ENCODE measurements at places on chromosomes 1 and 21.

GRCh38 chr1:242199776-242200458, 201.0 kb upstream of the MAP1LC3C start:
- DNase-seq: no peak

GRCh38 chr21:46128106-46128932, 27.1 kb downstream of the FTCD start:
- no peak for DNase-seq

DNA sequence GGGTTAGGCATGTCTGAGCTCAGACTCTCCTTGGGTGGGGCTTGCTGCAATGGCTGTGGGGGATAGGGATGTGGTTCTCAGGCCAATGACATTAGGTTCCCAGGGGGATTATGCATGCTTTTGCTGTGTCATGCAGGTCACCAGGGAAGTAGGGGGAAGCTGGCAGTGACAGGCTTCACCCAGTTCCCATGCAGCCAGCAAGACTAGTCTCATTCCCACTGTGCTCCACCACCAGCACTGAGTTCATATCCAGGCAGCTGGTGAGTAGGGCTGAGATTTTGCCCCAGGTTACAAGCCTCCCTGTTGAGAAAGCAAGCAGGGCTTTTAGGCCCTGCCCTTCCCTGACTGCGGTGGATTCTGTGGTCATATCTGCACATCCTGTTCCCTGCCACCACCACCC, 32.1 kb upstream of the PLA2G5 start:
- no peak for DNase-seq

GRCh38 chr1:55670331-55671082, 455.3 kb upstream of the USP24 start:
- no peak for DNase-seq

DNA sequence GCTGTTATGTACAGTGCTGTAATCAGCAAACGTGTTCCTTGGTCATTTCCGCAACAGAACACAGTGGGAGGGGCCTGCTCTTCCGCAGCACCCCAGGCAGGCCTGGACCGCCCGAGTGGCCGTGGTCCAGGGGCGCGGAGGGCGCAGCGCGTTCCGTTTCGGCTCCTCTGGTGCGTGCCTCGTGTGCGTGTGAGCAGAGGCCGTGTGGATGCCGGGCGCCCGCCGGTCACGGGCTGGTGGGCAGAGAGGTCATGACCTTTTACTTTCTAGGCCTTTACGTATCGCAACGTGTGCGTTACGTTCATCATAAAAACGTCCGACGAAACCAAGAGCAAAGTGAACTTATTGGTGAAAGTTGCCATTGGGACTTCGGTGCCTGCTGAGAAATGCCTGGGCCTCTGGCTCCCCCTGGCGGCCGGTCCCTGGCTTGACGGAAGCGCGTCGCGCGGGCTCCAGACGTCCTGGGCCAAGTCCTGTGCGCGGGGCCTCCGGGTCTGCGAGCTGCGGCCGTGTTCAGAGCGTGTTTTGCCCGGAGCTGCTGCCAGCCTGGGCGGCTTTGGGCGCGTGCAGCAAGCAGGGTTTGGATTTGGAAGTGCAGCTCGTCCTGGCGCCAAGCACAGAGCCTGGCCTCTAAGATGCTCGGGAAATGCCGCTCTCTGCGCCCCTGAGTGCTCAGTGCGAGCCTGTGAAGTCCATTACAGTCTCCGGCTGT, 34.4 kb downstream of the COL18A1 start:
- DNase-seq: peak; percentile 19

- no peak for DNase-seq
Measured at GRCh38 chr1:220516722-220517042, 11.3 kb upstream of the MARK1 start.

- no peak for DNase-seq
Measured at GRCh38 chr1:75035536-75035935, 98.7 kb upstream of the LHX8 start.

DNA sequence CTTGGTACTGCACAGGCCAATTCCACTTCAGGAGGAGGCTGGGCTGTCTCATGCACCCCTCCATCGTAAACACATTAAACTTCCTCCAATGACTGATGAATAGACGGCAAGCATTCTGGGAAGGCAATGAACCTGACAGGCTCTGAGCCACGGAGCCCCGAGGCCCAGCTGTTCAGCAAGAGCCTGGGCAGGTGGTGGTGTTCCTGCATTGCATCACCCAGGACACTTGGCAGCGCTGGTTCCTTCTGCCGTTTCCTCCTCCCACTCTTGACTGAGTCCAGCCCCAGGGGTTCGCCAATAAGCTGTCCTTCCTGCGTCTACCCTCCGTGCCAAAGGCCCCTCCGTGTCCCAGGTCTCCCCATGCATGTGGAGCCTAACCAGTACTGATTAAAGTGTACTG, 109.8 kb downstream of the JAK1 start:
- no peak for DNase-seq

DNA sequence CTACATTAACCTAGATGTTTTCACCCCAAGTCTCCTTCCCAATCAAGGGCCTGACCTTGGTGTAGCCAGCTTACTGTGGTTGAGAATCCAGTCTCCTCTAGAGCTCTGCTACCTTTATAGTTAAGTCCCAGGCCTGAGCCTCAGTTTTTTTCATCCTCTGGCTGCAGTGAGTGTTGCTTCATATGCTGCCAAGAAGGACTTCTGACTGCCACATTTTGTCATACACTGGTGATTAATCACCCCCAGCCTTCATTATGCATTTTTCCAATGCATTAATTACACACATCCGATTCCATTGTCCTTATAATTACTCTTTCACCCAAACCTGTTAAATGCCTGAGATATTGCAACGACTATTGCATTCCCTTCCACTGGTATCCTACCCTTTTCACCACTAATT, 66.3 kb upstream of the FGGY start:
- DNase-seq: no peak

- DNase-seq: no peak
Measured at GRCh38 chr1:166170075-166170474, 3.3 kb upstream of the FAM78B start.

DNA sequence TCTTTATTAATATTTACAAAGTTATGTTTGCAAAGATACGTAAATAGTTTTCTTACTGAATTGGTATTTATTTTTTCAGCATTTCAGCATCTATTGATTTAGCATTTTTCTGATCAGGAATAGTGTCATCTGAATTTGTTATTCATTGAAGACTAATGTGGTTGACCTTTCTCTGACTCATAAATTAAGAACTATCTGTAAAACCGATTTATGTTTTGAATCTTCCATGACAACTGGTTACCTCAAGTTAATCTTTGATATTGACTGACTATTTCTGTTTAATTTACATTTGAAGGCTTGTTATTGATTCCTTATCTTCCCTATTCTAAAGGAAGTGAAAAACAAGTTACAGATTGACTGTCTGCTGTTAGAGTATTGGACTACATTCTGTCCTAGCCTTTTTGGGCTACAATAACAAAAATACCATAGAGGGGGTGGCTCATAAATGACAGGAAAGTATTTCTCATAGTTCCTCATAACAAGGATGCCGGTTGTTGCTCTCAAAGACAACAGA, 1131.4 kb downstream of the PLA2G4A start:
- no peak for DNase-seq

GRCh38 chr1:21919520-21919919, 17.6 kb downstream of the HSPG2 start:
- no peak for DNase-seq

GRCh38 chr1:29648026-29648425, 411.7 kb downstream of the PTPRU start:
- DNase-seq: no peak

DNA sequence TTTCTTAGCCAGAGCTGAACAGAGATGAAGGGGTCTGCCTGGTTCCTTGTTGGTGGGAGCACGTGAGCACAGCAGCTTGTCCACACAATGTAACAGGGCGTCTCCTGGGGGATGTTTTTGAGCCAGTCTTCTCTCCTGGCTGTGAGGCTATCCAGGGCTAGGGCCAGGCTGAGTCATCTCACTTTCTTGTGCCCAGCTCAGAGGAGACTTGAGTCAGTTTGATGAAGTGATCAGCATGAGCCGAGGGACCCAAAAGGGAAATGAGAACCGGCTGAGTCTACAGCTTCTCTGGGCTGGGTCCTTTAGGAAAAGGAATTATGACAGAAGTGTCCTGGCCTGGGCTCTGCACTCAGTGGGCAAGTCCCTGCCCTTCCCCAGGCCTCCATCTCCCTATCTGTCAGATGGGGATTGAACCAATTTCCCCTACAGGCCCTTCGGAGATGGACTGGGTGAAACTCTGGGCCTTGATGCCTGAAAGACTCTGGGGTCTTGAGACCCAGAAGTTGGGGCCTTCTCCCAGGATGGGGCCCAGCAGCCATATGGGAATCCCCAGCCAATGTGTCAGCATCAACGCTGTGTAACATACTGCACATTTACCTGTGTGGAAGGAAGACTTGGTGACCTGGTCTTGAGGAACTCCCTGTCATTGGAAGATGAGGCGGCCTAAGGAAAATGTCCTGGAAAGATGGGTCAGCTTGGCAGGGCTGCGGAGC, 36.6 kb downstream of the DMRTB1 start:
- no peak for DNase-seq

- no peak for DNase-seq
Measured at GRCh38 chr21:44050276-44050675, 38.2 kb downstream of the TRAPPC10 start.

GRCh38 chr1:40143891-40144575, 17.2 kb upstream of the RLF start:
- DNase-seq: peak; percentile 71
